Activated CD4-positive, alpha-beta memory T cell treated with anti-CD3 and anti-CD28 coated beads for 36 hours (primary cell): ENCODE measurements at places on chromosomes 4 and X. TPM values are rescaled to one million over a fixed set of nuclear protein-coding genes. Genes with fewer than 3 reads are reported as not detected.

Gene FGFBP1
- not detected for total RNA-seq

Gene ERVMER34-1
- total RNA-seq: 0.17 TPM

Gene NFKB1
- total RNA-seq: 122 TPM

GRCh38 chrX:40849906-40850823, 114.8 kb upstream of the MED14 start:
- H3K4me3 ChIP-seq: no peak overlapping the region
- no peak overlapping the region for H3K27ac ChIP-seq
- H3K36me3 ChIP-seq: no peaks in the 10 kb centered on the region
- no peak for DNase-seq

GRCh38 chr4:58064653-58065052, 954.5 kb upstream of the IGFBP7 start:
- H3K27ac ChIP-seq: no peak overlapping the region
- no peaks in the 10 kb centered on the region for H3K36me3 ChIP-seq
- no peak overlapping the region for H3K4me3 ChIP-seq
